Foreskin melanocyte (primary cell): ENCODE measurements at places on chromosomes 5 and 9.

DNA sequence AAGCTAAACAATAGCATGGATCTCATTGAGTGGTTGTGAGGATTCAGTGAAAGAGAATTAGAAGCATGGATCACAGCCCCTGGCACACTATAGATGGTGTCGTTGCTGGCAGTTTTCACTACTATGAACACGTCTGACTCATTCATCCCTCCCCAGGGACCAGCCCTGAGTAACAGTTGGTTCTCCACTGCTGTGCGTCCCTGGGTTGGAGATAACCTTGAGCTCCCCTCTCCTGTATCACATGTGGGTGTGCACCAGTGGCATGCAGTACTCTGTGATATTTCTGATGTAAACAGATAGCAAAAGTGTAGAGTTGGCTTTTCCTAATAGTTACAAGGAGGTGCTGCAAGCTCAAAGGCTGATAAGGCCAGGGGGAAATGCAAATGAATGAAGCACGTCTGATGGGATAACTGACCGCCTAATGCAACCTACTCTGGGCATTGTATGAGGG is 8.8 kb upstream of the LCP2 start:
- DNase-seq: no peak

- DNase-seq: peak; percentile 77
Observed at GRCh38 chr9:7983490-7983889, 183.9 kb upstream of the DMAC1 start.

- DNase-seq: no peak
Observed at GRCh38 chr9:15426019-15426418, 3.3 kb downstream of the SNAPC3 start.

DNA sequence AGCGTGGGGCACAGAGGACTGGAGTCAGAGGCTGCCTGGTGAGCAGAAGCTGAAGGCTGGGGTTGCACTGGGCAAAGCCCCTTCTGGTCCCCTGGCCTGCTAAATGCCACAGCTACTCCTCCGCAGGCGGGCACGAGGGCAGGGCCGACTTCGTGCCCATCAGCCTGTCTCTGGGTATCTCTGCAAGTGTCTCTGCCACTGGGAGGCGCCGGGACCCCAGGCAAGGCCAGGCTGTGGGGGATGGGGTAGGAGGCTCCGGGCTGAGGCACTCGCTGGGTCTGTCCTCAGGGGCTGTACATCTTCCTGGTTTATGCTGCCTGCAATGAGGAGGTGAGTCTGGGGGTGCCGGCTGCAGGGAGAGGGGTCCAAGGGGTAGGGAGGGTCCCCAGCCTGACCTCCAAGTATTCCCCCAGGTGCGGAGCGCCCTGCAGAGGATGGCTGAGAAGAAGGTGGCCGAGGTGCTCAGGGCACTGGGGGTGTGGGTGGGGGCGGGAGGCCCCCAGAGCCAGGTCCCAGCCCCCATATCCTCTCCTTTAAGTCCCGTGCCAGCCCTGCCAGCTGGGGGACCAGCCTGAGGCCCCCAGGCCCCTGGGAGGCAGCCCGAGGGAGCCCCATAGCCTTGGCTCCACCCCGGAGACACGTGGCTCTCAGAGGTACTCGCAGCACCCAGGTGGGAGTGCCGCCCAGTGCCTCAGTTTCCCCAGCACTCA is 25.1 kb downstream of the ADGRD2 start:
- DNase-seq: no peak

DNA sequence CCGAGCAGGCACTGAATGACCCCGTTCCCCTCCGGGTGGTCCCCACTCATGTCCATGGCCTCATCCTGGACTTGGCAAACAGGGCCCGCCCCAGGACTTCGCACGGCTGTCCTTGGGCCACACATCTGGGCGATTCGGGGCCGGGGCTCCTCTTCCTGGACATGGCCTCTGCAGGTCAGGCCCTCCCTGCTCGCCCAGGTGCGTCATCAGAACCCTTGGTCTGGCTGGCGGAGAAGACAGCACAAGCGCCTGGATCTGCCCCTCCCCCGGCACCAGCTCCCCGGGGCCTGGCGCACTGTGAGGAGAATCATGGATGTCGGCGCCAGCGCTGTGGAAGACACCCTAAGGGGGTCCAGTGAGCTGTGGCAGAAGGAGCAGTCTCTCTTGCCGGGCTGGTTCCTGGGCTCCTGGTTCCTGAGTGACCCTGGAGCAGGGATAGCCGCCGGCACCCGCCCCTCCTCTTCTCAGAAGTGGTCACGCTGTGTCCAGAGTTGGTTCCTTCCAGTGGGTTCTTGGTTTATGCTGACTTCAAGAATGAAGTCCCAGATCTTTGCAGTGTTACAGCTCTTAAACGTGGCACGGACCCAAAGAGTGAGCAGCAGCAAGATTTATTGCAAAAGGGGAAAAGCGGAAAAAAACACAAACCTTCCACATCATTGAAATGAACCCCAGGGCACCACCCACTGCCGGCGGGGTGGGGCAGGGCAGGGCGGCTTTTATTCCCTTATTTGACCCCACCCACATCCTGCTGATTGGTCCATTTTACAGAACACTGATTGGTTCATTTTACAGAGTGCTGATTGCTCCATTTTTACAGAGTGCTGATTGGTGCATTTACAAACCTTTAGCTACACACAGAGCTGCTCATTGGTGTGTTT is 25.9 kb upstream of the SLC12A7 start:
- DNase-seq: no peak

- no peak for DNase-seq
Observed at GRCh38 chr5:170112876-170113521, 7.3 kb downstream of the FOXI1 start.

GRCh38 chr5:156482818-156483217 is 155.9 kb downstream of the SGCD start:
- no peak for DNase-seq

DNA sequence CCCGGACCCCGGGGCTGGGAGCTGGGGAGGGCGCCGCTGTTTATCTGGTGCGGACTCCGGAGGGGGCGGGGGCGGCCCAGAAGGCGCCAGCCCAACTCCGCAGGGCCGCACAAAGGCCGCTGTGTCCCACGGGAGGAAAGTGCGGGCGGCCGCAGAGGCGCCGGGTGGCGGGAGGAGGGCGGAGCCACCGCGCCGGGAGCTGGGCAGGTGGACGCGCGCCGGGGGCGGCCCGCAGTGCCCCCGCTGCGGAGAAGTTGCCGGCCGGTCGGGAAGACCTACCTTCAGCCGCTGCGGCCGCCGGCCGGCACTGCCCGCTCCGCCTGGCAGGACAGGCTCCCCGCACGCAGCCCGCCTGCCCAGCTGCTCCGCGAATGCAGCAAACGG is 43.6 kb downstream of the NACC2 start:
- DNase-seq: peak; percentile 23

GRCh38 chr9:121107881-121108280 is 33.1 kb downstream of the CNTRL start:
- peak; percentile 22 for DNase-seq

DNA sequence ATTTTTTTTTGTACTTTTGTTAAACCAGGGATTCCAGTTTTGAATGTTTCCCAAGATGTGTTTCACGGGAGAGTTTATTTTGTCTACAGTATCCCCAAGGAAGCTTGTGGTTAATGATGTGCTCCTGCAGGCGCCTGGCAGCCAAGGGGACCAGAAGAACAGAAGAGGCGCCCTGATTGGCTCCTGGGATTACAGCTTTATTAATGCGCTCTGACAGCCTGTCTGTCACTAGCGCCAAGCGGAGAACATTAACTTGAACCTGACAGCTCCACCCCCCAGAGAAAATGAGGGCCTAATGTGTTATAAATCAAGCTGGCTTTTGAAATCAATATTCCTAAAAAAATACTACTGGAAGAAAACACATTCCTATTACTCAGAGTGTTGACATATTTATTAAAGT is 5.0 kb upstream of the FBXL7 start:
- no peak for DNase-seq

- no peak for DNase-seq
Observed at GRCh38 chr5:125365747-125366146, 619.3 kb upstream of the ZNF608 start.

DNA sequence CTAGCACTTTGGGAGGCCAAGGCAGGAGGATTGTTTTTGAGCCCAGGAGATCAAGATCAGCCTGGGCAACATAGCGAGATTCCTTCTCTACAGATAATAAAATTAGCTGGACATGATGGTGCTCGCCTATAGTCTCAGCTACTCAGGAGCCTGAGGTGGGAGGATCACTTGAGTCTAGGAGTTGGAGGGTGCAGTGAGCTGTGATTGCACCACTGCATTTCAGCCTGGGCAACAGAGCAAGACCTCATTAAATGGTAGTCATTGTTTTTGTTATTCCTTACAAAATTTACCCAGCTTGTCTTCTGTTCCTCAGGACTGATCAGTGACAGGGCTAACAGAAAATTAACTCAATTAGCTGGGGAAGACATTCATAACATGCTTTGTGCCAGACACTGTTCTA is 104.5 kb downstream of the NDFIP1 start:
- no peak for DNase-seq

DNA sequence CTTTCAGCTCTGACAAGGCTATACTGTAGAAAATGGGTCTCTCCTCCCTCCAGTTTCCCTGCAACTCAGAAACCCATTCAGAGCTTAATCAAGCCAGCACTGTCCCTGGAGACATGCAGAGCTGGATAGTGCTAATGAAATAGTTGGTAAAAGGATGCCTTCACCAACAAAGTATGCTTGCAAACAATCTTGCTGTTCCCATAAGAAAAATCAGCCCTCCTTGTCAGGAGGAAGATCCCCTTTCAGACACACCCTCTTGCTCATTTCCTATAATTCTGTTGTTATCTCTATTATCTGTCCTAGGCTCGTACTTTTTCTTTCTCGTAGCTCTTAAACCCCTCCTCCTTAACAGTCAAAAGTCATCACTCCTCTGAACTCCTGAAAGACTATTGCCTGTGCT is 9.9 kb upstream of the OSMR start:
- DNase-seq: no peak

DNA sequence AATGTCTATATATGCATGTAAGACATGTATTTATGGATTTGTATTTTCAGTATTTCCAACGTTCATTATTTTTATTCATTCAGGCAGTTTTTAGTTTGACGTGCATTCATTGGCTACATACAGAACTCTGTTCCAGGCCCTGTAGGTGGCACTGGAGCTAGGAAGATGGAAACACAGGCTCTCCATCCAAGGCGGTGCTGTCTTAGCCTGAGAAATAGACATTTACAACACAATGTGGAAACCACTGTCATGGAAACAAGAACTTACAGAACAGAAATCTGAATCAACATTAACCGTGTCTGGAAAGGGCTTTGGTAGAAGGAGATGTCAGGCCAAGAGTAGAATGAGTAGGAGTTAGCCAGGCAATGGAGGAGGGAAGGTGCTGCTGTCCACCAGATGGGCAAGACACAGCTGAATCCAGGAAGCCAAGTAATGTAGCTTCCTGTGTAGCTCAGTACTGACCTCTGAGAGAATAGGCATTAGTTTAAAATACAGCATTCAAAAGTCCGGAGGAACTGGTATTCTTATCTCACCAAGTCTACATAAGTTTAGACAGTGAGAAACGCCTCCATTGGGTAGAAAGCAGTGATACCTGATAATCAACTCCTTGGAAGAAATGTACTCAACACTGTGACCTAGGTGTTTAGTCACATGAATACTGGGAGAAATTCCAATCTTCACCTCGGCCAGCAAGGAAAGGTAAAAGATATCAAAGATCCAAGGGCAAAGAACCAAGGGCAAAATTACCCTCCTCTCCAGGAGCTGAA is 388.6 kb upstream of the CDH6 start:
- DNase-seq: no peak

DNA sequence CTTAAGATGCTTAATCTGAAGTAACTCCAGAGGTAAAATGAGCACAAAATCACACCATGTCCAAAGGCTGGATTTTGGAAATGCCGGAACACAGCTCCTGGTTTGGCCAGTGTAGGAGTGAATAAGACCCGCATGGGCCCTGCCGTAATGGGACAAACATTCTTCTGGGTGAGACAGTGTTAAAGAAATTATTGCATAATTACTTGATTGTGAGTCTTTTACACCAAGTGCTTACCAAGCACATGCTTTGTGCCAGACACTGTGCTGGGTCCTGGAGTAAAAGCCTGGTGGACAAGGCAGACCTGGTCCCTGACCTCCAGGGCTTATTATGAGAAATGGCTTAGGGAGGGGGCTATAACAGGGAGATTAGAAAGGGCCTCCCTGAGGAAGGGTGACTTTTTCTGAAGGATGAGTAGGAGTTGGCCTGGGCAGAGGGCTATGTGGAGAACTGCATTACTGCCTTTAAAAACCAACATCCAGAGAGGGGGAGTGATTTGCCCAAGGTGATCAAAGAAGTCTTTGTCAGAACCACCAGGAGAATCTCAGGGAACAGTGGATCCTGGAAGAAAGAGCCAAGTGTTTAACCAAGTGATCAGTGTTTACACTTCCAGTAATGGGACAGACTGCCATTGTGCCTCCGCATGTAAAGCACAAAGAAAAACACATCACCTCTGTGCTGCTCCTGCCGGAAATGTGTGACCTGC is 3.5 kb downstream of the PDE6A start:
- peak; percentile 89 for DNase-seq

DNA sequence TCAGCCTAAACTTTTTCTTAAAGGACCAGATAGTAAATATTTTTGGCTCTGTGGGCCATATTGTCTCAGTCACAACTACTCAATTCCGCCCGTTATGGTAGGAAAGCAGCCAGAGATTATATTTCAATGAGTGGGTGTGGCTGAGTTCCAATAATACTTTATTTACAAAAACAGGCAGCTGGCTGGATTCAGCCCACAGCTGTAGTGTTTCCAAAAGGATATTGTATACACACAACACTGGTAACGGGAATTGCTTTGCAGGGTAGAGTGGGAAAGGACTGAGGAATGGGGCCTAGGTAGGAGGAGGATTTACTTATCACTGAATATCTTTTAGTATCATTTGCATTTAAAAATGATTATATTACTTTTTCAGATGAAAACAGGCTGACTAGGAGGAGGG is 21.0 kb downstream of the GCNT4 start:
- no peak for DNase-seq
